Epithelial cell of prostate (primary cell): ENCODE measurements at places on chromosomes 7 and 10.

GRCh38 chr10:124995605-124996004, 53.7 kb downstream of the ZRANB1 start:
- DNase-seq, result no peak

- DNase-seq, result no peak
These were observed 23.9 kb downstream of the KIN start for GRCh38 chr10:7763929-7764328.

- DNase-seq, result no peak
These were observed 439.6 kb downstream of the GLRX3 start for GRCh38 chr10:130575756-130576285.

- no peak for DNase-seq
These were observed 12.9 kb downstream of the SGCE start for GRCh38 chr7:94642838-94643653.

GRCh38 chr10:30789806-30790205, 160.3 kb upstream of the LYZL2 start:
- DNase-seq, result no peak

- DNase-seq, result no peak
These were observed 358.6 kb downstream of the PTPRN2 start for GRCh38 chr7:158228986-158229385.

- no peak for DNase-seq
These were observed 458.8 kb downstream of the DNAJB6 start for GRCh38 chr7:157795643-157796042.

DNA sequence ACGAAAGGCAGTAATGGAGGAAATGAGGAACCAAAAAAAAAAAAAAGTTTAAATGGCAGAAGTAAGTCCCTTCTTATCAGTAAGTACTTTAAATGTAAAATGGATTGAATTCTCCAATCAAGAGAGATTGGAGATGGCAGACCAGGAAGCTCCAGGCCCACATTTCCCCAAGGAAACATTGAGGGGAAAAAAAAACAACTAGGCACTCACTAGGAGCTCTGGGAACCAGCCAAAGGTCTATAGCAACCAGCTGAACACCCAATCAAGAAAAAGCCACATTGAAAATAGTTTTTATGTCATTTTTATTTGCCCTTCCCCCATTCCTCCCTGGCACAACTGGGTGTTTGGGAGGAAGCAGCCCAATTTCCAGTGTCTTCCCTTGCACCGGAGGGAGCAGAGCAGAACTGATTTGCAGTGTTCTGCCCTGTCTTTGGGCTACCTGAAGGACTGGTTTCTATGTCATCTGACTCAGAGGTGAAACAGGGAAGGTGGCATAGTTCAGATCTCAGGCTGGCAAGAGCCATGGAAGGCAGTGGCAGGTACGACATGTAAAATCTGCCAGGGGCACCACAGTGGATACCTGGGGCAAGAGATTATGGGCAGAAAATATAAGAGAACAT, 121.9 kb downstream of the SMURF1 start:
- DNase-seq, result no peak

DNA sequence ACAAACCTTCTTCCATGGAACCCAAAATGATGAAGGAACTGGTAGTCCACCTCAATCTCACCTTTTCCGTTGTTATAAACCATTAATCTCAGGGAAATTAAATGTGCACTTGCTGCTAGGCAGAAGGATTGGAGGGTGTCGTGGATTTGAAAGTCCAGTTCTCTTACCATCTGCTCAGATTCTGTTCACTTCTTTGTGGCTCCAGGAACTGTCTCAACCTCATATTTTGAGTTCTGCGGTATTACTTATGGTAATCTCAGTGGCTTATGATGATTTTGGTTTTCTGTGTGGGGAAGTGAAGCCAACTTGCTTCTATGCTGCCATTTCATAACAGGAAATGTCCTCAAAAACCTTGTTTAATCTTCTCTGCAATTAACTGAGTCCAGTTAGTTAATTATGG, 136.4 kb downstream of the CDC14C start:
- DNase-seq, result no peak

GRCh38 chr10:102743078-102743587, 615 bp upstream of the WBP1L start:
- DNase-seq, result no peak

DNA sequence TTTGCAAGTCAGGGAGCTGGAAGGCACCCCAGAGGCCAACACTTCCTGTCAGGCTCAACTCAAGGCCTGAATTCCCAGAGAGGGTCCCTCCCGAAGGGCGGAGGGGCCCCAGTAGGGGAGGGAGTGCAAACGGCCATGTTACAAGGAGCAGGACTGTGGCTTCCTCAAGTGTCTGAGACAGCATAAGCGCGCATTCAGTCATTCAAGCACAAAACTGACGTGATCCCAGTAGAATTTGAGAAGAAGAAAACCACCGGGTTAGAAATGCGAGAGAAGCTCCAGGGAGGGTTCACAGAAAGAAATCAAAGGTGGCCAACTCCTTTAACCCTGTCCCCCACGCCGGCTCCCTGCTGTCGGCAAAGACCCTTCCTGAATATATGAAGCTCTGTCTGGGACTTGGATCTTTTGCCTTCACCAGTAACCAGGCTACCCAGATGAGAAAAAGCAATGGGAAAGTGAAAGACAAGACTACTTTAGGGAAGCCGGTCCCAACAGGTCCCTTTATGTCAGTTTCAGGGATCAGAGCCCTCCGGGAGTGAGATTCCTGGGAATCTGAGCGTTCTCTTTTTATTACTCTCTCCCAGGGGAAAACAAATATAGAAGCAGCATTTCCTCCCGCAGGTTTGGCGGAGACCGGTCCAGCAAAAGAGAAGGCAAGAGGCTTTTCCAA, 1.3 kb downstream of the AFAP1L2 start:
- no peak for DNase-seq

DNA sequence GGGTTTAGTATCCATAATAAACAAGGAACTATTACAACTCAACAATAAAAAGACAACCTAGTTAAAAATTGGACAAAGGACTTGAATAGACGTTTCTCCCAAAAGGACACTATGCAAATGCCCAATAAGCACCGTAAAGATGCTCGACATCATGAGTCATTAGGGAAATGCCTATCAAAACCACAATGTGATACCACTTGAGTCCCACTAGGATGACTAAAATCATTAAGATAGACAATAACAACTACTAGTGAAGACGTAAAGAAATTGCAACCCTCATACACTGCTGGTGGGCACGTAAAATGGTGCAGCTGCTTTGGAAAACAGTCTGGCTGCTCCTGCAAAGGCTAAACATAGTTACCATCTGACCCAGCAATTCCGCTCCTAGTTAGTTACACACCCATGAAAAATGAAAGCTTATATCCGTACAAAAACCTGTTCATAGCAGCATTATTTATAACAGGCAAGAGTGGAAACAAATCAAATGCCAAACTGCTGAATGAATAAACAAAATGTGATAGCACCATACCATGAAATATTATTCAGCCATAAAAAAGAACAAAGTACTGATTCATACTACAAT, 17.3 kb downstream of the CCDC3 start:
- peak; percentile 31 for DNase-seq

GRCh38 chr7:83306502-83306901, 143.8 kb upstream of the PCLO start:
- no peak for DNase-seq
